ENCODE measurements at places on chromosomes 12 and 14.
A peak's percentile ranks its signal among the peaks of the same experiment; 100 is the strongest.

- DNase-seq = no peak
Observed at GRCh38 chr12:3366451-3367110, 124.4 kb upstream of the PRMT8 start.

- peak; percentile 76 for DNase-seq
Observed at GRCh38 chr12:48957141-48958048, at the start of gene ARF3. Gene ARF3, minus strand, starts transcription at chr12:48957487. Its CDS starts 16,392 bp downstream, at chr12:48941095.

- DNase-seq = no peak
Observed at GRCh38 chr14:42140001-42140400, 533.3 kb downstream of the LRFN5 start.

DNA sequence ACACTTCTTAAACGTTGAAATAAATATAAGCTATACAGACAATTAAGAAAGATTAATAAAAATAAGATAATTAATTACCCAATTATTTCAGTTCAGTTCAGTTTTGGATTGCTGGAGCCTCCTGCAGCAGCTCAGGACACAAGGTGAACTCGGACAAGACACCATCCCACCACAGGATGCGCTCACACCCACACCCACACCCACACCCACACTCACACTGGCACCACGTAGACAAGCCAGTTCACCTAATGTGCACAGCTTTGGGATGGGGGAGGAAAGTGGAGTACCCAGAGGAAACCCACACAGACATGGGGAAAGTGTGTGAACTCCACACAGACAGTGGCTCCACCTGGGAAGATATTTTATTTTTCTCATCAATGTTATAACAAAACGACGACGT lies 32.1 kb downstream of the EMP1 start:
- no peak for DNase-seq

GRCh38 chr12:124403273-124403672 lies 108.4 kb downstream of the RFLNA start:
- no peak for DNase-seq

DNA sequence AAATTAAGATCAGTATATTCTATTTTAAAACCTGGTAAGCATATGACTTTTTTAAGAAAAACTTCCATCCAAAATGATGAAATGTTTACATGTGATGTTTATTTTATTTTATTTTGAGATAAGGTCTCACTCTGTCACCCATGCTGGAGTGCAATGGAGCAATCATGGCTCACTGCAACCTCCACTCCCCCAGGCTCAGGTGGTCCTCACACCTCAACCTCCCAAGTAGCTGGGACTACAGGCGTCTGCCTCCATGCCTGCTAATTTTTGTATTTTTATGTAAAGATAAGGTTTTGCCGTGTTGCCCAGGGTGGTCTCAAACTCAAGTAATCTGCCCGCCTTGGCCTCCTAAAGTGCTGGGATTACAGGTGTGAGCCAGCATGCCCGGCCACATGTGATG lies 141.8 kb downstream of the ZFP36L1 start:
- no peak for DNase-seq

- no peak for DNase-seq
Observed at GRCh38 chr14:68610251-68610793, 182.5 kb downstream of the ZFP36L1 start.

GRCh38 chr12:52169886-52170285 lies 21.9 kb downstream of the KRT80 start:
- no peak for DNase-seq

- DNase-seq = no peak
Observed at GRCh38 chr14:55715889-55716288, 135.9 kb downstream of the KTN1 start.

GRCh38 chr12:46503637-46504175 lies 131.1 kb upstream of the SLC38A2 start:
- DNase-seq = no peak

DNA sequence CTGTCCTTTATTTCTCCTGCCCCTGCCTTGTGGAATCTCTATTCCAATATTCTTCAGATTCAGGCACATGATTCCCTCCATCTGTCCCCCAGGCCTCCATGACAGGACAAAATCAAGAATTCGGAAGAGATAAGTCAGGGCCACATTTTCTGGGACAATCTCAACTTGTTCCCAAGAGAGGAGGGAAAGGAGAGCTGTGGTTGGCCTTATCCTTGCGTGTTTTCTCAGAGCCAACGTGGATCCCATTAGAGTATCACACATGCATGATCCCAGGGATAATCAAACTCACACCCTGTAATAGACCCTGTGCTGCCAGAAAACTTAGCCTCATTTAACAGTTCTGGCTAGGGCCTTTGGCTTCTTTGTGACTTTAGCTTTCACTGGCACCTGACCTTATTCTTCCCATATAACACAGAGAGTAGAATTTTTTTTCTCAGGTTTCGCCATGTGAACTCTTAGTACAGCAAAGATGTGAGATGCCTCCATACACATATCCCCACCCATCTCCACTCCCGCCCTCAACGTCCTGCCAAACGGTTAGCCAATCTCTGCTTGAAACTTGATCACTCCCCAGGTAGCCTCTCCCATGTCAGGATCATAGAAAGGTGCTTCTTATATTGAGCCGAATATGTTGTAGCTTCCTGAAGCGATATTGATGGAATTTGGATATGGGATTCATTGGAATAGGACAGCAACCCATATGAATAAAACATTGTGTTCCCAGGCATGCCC lies 6.7 kb upstream of the KRT1 start:
- DNase-seq = no peak

GRCh38 chr12:92396647-92397252 lies 251.1 kb upstream of the BTG1 start:
- DNase-seq = no peak

DNA sequence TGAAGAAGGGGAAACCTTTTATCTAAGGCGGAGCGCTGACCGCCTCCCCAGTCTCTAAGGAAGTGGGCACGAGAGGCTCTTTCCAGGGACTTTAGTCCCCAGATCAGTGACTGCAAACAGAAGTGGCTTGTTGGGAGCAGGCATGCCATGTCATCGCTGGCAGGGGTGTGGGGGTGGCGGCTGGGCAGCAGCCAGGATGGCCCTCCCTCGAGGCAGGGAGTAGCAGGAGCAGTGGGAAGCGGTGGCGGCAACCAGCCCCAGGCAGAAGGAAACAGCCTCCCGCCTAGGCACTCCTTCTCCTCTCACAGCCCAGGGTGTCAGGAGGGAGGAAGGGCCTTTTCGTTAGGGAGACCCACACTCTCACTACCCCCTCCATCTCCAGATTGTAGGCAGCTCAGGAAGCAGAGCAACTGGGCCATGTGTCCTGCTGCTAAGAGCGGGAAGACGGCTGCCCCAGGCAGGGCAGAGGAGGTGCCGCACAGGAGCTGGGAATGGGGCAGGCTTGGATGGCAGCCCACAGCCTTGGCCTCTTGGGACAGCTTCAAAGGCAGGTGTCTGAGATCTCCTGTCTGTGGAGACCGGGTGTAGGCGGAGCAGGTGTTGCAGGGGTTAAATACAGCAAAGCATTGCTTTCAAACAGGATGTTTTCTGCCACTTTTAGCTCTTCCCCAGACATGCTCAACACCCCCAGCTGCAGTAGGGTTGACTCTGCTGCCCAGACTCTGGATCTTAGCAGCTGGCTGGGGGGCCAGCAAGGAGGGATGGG lies 21.8 kb downstream of the VDR start:
- no peak for DNase-seq

Measured in activated naive CD4-positive, alpha-beta T cell (primary cell).